Activated gamma-delta T cell treated with anti-CD3 and anti-CD28 coated beads, Interleukin-2, amount 50 U/mL, for 16 hours (primary cell): ENCODE measurements at places on chromosomes 16 and 17.

- no peak for DNase-seq
These were observed 151.6 kb downstream of the ABCC12 start for GRCh38 chr16:48004141-48004695.

DNA sequence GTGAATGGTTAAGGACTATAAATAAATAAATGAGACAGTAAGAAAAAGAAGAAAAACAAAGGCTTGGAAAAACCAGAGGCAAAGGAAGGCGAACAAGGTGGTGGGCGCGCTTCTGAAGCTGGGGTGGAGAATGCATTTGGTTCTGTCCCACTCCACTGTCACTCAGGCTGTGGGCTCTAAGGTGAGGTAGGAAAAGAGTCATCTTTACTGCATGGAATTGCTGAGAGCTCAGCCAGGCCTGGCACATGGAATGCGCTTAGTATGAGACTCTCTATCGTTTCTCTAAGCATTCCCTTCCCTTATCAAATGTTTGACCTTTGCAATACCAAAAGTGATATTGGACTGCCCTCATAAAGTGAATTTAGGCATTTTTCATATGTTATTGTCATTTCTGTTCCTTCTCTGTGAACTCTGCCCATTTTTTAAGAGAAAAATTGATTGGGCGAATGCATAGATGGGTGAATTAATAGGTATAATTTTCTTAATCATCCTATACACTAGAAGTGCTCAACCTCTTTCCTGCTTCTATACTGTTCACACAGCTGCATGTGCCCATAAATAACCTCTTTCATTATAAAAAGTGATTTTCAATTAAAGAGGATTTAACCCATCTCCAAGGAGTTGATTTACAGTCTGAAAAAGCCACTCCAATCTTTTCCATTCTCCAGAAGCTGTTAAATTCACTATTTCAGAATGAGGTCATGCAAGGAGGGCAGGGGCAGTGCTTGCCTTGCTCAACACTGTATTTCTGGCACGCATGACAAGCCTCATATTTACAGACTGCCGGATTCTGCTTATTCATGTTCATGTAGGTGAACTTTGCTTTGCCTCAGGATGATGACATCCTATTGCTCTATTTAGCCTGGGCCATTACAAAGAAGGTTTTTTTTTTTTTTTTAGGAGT is 87.7 kb downstream of the MYH10 start:
- no peak for DNase-seq

GRCh38 chr16:82055728-82056549 is 20.9 kb downstream of the HSD17B2 start:
- DNase-seq = no peak

DNA sequence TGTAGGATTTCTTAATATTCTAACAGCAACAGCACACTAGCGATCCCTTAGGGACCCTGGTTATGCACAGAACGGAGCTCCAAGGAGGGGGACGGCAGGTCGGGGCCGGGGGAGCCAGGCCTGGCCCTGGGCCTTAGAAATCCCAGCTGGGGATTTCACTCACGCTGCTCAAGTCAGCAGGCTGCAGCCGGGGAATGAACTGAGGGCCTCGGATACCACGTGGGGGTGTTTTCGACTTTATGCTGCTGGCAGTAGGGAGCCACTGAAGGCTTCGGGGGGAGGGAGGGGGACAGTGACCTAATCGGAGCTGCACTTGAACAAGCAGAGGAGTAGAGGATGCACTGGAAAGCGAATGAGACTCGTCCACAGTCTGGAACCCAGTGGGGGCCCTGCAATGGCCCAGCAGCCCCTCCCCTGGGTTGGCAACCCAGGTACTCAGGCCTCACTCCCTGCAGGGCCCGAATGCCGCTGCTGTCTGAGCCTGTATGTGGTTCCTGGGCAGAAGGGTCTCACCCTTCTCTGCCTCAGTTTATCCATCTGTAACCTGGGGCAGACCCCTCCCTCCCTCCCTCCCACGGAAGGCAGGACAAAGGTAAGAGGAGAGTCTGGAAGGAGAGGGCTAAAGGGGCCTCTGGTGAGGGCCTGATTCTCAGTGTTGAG is 53.7 kb downstream of the RPH3AL start:
- DNase-seq = no peak

DNA sequence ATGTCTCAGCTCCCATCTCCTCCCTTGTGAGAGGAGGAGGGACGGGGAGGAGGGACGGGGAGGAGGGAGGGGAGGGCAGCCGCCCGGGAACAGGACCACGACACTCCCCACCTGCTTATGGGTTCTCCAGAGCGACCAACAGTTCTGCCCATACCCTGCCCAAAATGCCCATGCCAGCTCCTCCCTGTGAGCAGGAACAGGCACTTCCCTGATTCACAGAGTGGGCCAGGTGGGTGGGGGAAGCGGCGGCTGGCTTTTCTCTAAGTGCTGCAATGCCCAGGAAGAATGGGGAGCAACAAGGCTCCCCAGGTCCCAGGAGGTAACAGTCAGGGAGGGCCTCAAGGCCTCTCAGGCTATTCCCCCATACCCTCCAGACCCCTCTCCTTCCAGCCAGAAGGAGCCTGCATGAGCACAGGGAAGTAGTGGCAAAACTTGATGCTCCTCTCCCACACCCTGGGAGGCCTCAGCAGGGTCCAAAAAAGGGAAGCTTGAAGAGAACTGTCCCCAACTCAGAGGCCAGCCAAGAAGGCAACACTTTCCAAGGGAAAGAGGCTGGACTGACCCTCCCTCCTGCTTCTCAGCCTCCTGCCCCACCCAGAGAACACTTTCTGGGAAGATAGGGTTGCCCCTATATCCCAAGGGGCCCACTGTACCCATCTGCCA is 53.8 kb downstream of the MYO18A start:
- DNase-seq = no peak

DNA sequence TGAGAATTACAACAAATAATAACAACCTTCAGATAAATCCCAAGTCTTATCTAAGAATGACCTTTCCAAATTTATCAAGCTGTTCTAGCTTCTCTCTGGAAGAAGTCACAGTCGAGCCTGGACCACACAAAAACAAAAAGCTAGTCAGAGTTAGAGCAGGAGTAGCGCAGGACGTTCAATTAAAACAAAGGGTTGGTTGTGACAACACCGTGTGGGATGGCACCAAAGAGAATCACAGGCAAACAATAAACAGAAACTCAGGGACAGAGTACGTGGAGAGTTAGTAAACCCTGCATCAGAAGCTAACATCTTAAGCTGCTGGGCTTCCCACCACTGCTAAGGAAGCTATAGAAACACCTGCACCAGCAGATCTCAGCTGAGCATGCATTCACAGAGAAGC is 23.8 kb downstream of the ARHGAP17 start:
- no peak for DNase-seq

DNA sequence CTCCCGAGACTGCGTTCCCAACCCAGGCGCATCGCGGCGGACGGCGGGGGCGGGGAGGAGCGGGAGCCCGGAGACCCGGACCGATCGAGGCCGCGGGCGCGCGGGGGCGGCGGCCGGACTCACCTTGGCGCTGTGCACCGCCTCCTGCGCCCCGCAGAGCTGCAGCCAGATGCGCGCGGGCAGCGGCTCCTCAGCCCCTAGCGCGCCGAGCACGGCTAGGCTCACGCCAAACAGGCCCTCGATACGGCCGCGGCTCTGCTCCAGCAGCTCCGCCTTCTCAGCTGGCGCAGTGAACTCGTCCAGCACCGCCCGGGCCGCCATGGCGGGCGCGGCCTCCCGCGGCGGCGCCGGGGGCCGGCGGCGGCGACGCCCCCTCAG is 339 bp downstream of the N4BP1 start:
- DNase-seq = no peak

DNA sequence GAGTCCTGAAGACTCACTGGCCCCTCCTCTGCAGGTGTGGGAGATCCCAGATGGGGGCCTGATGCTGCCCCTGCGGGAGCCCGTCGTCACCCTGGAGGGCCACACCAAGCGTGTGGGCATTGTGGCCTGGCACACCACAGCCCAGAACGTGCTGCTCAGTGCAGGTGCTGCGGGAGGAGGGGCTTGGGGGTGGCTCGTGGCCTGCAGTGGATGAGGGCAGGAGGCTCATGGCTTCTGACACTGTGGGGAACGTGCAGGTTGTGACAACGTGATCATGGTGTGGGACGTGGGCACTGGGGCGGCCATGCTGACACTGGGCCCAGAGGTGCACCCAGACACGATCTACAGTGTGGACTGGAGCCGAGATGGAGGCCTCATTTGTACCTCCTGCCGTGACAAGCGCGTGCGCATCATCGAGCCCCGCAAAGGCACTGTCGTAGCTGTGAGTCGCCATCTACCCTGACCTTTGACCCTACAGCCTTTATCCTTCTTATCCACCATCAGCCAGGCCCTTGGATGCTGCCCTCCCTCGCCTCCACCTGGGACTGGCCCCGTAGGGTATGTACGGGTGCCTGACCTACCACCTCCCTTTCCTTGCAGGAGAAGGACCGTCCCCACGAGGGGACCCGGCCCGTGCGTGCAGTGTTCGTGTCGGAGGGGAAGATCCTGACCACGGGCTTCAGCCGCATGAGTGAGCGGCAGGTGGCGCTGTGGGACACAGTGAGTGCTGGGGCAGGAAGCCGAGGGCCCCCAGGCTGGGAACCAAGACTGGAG is 3.6 kb downstream of the CORO1A start:
- DNase-seq = peak; percentile 82

- DNase-seq = no peak
These were observed 112.0 kb downstream of the ADCY9 start for GRCh38 chr16:4004206-4004605.

GRCh38 chr17:17698869-17699351 is 17.7 kb downstream of the RAI1 start:
- DNase-seq = no peak

DNA sequence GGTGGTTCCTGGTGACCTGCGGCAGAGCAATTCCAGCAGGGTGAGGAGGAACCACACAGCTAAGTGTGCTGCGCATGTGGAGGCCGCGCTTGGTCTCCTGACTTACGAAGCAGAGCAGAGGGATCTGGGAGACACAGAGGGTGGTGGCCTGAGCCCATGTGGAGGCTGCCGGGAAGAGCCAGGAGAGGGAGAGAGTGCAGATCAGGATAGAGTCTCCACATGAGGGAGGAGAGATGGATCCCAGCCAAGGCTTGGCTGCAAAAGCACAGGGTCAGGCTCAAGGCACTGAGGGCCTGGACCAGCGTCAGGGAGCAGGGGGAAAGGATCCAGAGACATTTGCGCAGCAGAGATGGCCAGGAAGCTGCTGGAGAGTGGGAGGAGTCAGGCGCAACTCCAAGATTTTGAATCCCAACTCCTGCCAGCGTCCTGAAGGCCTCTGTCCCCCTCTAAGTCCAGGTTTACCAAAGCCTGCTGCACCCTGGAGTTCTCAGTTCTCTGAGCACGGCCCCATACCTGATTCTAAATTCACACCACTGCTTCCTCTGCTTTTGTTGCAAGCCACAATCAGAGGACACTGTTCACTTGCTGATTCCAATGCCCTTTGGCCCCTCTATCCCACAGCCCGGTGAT is 11.3 kb upstream of the MLLT6 start:
- DNase-seq = no peak

DNA sequence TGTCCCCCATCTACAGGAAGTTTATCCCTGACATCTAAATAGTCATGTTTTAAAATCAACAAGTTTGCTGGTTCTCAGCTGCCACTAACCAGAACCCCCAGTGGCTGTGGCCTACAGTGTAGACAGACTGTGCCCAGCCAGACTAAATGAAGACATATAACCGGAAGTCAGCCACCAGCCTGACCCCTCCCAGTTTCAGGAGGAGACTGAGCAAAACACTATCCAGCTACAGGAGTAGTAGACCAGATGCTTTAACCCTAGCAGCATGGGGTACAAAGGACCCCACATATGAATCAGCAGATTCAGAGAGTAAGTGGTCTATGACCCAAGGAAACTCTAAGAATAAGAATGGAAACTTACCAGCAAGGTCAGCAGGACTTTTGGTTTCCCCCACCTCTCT is 83.4 kb downstream of the HIC1 start:
- no peak for DNase-seq

- no peak for DNase-seq
These were observed 62.8 kb upstream of the CIBAR2 start for GRCh38 chr16:85174871-85175723.

DNA sequence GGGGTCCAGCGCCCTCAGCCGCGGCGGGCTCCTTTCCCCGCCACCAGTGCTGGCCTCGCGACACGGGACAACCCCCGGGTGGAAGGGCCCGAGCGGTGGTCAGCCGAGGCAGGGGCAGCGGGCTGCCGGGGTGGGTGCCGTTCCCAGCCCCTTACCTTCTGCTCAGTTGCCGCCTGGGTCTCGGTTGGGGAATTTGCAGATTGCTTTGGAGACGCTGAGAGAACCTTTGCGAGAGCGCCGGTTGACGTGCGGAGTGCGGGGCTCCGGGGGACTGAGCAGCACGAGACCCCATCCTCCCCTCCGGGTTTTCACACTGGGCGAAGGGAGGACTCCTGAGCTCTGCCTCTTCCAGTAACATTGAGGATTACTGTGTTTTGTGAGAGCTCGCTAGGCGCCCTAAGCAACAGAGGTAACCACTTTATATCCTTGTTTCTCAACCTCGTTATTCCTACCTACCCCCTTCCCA is 381 bp downstream of the CTNS start:
- DNase-seq = no peak

GRCh38 chr16:84581158-84581557 is 36.7 kb downstream of the COTL1 start:
- DNase-seq = no peak

DNA sequence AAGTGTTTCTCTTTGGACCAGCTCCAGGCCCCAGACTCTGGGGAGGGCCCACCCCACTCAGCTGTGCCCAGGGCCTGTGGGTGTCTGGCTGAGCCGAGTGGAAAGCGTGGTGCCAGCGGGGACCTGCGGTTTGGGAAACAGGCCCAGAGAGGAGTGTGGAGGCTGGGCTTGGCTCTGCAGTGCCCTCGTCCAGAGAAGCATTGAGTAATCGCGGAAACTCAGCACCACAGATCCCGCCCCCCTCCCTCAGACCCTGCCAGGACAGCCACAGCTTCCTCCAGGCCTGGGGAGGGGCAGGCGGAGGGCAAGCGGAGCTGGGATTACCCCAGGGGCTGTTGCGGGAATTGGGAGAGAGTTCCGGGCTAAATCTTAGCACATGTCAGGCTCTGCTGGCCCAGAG is 14.6 kb upstream of the PITPNA start:
- DNase-seq = no peak

DNA sequence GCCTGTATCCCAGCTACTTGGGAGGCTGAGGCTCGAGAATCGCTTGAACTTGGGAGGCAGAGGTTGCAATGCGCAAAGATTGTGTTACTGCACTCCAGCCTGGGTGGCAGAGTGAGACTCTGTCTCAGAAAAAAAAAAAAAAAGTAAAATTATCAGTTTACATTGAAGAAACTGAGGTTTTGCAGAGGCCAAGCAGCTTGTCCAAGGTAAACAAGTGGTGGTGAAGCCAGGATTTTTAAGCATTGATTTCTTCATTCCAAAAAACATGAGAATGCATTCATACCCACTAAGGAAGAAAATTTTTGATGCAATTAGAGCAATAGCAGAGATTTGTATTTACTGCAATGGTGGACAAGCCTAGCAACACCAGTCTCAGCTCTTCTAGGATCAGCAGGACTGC is 52.7 kb downstream of the CENPV start:
- no peak for DNase-seq

GRCh38 chr16:21625026-21625425 is 25.6 kb downstream of the METTL9 start:
- no peak for DNase-seq
